ENCODE measurements at places on chromosomes 5 and 9.
A peak's percentile ranks its signal among the peaks of the same experiment; 100 is the strongest.

DNA sequence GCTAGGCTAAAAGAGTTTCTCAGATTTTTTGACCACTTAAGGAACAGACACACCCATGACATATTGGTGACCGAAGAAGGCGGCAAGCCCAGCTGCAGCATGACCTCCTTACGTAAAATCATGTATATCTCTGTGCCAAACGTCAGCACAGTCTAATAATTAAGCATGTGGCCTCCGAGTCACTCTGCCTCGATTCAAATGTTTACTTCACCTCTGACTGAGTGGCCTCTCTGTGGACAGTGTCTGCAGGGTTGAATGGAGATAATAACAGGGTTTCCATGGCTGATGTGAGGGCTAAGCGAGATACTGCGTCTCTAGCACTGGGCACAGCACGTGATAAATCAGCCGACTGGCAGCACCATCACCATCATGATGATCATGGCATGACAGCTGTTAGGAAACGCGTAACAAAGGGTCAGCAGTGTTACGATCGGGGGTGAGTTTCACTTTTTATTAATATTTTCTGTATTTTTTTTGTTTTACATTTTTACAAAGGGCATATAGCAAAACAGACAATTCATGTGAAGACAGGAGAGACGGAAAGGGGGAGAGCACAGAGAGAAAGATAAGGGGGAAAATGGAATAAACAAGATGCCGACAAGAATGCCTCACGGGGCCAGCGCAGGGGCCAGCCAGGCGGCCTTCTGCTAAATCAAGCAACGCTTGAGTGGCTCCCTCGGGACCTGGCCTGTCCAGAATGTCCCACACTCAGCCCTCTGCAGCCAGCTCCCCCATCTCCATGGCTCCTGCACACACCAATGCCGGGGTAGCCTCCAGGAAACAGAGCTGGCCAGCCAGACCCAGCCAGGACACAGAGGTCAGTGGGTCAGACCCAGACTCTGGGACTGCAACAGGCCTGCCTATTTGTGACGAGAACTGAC, 60.3 kb downstream of the ADAMTS2 start:
- DNase-seq, result no peak

DNA sequence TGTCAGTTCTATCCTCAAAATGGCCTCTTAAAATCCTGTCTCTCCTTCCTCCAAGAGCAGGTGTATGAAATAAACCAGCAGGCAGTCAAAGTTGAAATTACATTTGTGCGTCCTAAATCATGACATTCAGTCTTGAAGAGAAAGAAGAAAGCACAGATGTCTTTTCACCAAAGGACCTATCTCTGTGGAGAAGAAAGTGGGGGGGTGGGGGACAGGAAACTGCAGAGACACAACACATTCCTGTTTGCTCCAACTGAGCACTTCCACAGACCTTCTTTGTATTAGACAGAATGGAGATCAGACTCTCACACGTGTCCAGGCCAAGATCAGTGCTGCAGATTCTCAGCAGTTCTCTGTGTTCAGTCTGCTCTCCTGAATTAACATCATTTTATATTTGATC, 471.9 kb upstream of the RGMB start:
- DNase-seq, result no peak

GRCh38 chr9:95127249-95128176, 190.0 kb downstream of the FANCC start:
- peak; percentile 82 for DNase-seq

GRCh38 chr9:98502311-98502975, 206.3 kb downstream of the GABBR2 start:
- no peak for DNase-seq

DNA sequence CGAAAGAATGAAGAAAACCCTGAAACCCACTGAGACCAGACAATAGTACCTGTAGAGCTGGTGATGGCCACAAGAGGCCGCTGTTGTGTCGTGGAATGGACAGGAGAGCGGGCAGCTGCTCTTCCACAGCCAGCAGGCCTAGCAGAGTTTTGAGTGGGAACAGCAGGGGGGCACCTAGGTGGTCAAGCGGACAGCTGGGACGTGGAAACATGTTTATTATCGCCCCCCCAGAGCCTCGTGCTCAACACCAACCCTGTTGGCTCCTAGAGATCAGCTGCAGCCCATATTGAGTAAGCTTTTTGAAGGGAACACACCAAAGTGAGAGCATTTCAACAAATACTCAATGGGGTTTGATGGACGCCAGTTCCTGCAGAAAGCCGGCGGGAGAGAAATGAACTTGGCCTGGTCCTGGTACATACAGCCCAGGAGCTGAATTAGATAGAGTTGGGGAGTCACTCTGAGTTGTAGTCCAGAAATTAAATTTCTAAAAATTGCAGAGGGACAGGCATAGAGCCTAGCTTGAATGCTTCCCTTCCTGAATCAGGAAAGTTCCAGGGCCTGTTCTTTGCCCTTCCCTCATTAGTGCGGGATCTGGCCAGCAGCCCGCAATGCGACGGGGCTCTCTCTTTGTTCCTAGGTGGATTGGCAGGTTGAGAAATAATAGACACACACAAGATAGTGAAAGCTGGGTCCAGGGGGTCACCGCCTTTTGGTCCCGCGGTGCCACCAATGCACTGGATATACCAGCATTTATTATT, 33.8 kb downstream of the MFAP3 start:
- peak; percentile 91 for DNase-seq

DNA sequence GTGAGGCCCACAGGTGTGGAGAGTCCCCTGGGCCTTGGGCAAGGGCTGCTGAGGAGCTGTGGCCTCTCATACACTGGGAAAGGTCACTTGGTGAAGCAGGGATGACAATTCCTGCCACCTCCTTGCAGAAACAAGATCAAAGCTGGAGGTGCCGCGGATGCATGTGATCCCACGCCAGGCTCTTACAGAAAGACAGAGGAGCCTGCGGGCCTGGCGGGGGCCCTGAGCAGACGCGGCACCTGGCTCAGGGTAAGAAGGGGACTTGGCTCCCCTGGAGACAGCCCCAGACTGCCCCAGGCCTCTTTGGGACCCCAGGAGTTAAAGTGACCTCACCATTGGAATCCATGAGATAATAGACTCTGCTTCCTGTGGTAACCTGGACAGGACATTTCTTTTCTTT, 4.8 kb downstream of the GFPT2 start:
- DNase-seq, result no peak

DNA sequence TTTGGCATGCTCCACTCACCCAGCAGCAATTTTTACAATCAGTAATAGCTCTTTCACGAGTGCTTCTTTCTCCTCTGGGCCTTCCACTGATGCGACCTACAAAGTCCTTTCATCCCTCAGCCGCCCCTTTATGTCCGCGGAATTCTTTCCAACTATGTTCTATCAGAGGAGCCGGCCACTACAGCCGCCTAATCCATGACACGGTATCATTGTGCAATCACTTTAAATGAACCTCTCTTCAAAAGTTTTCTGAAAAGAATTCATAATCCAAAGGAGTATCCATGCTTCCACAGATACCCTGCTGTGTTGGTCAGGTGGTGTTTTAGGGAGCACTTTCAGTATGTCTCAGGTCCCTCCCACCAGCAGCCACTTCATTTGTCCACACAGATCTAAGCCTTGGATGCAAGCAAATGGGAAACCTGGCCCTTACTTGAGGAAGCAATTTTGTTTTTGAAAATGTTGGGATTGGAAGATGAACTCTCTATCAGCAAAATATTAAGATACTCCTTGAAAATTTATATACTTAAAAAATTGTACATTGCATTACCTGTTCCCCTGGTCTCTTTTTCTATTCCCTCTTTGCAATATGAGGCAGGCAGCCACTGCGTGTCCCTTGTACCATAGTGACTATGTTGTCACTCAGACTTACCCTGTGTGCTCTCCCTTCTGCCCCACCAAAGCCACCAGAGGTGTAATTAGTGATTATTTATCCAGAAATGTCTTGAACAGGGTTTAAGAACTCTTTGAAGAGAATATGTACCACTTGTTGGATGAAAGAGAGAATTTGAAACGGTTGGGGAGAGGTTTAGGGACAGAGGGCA, 12.9 kb upstream of the MEF2C start:
- DNase-seq, result no peak

Data from activated CD4-positive, alpha-beta T cell treated with anti-CD3 and anti-CD28 coated beads, Interleukin-2, amount 50 U/mL, for 48 hours (primary cell).